ENCODE measurements at places on chromosomes 4 and X. TPM values are rescaled to one million over a fixed set of nuclear protein-coding genes. Genes with fewer than 3 reads are reported as not detected.

GRCh38 chr4:8039290-8039689 is 99.6 kb upstream of the AFAP1 start:
- no peaks in the 10 kb centered on the region for H3K4me1 ChIP-seq
- no peaks in the 10 kb centered on the region for H3K27me3 ChIP-seq
- H3K36me3 ChIP-seq, result no peaks in the 10 kb centered on the region
- no peak for DNase-seq
- H3K4me3 ChIP-seq, result no peak overlapping the region

The MAGEA12 gene
- total RNA-seq, result not detected

DNA sequence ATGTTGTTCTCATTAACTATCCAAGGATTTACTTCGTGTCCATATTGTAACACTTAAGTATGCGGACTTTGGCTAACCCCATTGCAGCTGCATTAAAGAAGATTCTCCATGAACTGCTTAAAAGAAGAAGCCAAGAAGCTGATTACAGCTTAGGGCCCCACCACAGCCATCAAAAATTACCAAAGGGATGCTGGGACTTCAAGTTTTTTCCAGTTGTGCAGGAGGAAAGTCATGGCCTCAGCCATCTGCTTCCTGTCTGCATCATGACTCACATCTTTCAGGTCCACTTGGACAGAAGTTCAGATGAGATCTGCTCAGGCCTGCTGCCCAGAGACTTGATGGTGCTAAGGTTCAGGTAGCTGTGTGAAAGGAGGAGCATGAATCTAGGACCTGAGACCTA is 38.8 kb upstream of the CAPN6 start:
- H3K36me3 ChIP-seq, result no peaks in the 10 kb centered on the region
- DNase-seq, result no peak
- peaks cover 10% of the 10 kb centered on the region for H3K27me3 ChIP-seq
- H3K4me3 ChIP-seq, result no peak overlapping the region
- no peaks in the 10 kb centered on the region for H3K4me1 ChIP-seq
- H3K27ac ChIP-seq, result no peak overlapping the region

DNA sequence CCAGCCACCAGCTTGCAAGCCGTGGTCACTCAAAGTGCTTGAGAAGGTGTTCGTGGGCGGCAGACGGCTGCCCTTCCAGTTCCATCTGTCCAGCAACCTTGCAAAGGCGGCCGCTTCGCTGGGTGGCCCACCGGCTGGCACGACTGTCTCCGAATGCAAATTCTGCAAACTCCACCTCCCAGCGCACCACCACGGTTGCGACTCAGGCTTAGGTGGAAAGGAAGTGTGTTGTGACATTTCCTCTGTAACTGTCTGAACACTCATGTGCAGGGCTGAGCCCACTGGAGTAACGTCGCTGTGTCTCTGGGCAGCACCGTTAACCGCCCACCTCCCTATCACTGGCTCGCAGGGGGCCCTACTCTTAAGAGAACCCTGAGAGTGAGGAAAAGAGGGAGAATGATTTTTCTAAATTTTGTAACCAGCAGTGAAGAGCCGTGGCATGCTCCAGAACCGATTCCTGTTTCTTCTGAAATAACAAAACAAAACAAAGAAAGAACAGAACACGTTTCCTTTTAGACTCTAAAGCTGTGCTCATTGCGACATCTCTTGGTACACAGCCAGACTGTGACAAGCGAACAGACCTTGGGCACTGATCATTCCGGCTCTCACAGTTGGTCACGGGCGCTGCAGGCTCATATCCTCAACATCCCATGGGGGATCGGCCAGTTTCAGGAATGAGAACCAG is at the start of gene P2RY8:
P2RY8 (minus strand) TSS at position 155 of the 685 bp plus-strand sequence. CDS start 70,627 bp downstream, outside the sequence.
- peak within 1 kb of the TSS; percentile 4 for H3K4me3 ChIP-seq
- H3K4me1 ChIP-seq, result no peaks in the 10 kb centered on the region
- peak; percentile 52 for DNase-seq
- no peaks in the 10 kb centered on the region for H3K27me3 ChIP-seq
- H3K36me3 ChIP-seq, result no peaks in the 10 kb centered on the region

DNA sequence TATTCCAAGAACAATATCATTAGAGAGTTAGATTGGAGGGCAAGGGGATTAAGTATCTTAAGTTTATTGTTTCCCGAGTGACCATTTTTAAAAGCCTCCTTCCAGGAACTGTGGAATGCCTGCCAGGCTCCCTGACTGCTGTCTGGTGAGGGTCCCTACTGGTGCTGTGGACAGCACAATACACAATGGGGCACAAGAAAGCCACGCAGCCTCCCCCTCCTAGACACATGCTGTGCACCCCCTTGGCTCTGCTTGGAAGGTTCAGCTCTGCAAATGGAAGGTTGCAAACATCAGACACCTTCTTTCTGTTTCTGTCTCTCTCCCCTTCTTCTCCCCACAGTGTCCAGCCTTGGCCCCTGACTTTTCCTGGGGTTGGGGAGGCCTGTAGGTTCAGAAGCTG is 153.2 kb downstream of the SHROOM3 start:
- no peak for DNase-seq
- no peak overlapping the region for H3K4me3 ChIP-seq
- H3K27ac ChIP-seq, result no peak overlapping the region
- H3K36me3 ChIP-seq, result no peaks in the 10 kb centered on the region
- no peaks in the 10 kb centered on the region for H3K4me1 ChIP-seq

GRCh38 chr4:107843391-107843790 is 18.7 kb downstream of the SGMS2 start:
- H3K4me3 ChIP-seq, result no peak overlapping the region
- H3K4me1 ChIP-seq, result no peaks in the 10 kb centered on the region
- H3K36me3 ChIP-seq, result no peaks in the 10 kb centered on the region
- no peak for DNase-seq
- H3K27me3 ChIP-seq, result no peaks in the 10 kb centered on the region

DNA sequence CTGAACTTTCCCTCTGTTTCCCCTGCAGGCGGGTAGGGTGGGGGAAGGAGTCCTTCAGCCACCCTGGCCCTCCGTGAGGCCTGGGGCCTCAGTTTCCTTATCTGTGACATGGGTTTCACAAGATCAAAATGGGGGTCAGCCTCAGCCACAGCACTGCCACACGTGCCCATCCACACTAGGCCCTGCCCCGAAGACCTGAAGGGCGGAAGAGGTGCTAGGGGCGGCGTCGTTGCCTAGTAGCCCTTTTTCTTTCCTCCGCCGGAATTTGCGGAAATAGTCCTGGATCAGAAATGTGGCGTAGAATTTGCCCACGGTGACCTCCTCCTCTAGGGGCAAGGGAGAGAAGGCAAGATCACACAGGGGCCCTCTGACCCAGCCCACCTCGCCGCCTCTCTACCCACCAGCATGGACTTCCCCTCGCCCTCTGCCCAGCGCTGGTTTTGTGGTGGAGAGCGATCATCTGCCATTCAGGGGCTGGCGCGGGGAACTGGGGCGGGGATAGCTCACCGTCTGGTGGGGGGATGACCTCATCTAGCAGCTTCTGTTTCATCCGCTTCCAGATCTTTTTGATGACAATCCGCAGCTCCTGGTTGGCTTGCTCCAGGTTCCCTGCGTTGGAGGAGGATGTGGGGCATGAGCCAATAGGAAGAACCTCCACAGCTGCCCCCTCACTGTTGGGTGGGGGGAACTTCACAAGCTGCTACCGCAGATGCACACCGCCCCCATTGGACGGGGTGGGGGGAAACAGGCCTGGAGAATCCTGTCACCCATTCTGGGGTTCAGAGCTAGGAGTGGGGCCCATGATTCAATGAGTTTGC is 9.7 kb upstream of the SYP start:
- H3K27me3 ChIP-seq, result no peaks in the 10 kb centered on the region
- no peaks in the 10 kb centered on the region for H3K36me3 ChIP-seq
- no peak overlapping the region for H3K4me3 ChIP-seq
- no peak for DNase-seq

- no peak overlapping the region for H3K27ac ChIP-seq
- no peaks in the 10 kb centered on the region for H3K4me1 ChIP-seq
- DNase-seq, result no peak
- H3K36me3 ChIP-seq, result no peaks in the 10 kb centered on the region
- no peaks in the 10 kb centered on the region for H3K27me3 ChIP-seq
These were observed 229.9 kb upstream of the PITX2 start for GRCh38 chr4:110852793-110853192.

GRCh38 chrX:86192827-86193226 is 44.6 kb downstream of the DACH2 start:
- H3K27ac ChIP-seq, result no peak overlapping the region
- no peak for DNase-seq
- H3K4me1 ChIP-seq, result no peaks in the 10 kb centered on the region
- H3K4me3 ChIP-seq, result no peak overlapping the region
- H3K27me3 ChIP-seq, result no peaks in the 10 kb centered on the region

DNA sequence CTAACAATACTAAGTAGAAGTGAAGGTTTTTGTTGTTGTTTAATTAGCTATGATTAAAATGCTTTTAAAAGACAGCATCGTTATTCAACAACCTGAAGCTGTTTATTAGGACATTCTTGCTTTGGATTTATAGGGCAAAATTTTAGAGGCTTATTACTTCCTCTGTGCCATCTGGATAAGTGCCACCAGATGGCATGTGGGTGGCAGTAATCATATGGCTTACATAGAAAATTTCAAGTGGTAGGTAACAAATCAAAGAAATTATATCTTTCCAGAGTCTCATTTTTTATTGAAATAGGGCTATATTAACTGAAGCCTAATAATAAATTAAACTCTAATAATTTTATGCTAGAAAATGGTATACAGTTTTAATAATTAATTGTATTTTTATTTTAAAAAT is 83.3 kb upstream of the HTR2C start:
- no peak overlapping the region for H3K4me3 ChIP-seq
- H3K4me1 ChIP-seq, result no peaks in the 10 kb centered on the region
- no peak for DNase-seq
- H3K36me3 ChIP-seq, result no peaks in the 10 kb centered on the region

DNA sequence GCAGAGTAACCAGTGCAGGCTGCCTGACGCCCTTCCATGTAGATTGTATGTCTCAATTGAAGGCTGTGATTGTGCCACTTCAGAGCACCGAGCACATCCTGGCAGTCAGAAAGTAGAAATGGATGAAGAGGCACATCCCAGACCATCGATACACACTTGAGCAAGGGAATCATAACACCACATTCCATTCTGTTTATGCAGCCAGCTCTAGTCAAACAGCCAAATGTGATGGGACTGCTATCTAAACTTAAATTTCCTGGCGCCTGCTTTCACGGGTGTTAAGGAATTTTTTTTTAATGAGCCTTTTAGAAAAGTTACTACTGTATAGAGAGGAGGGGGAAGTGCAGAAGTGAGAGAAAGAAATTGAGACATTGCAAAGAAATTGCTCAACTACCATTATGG is 84.4 kb downstream of the PPARGC1A start:
- H3K27ac ChIP-seq, result no peak overlapping the region
- H3K4me3 ChIP-seq, result no peak overlapping the region
- no peak for DNase-seq
- H3K4me1 ChIP-seq, result no peaks in the 10 kb centered on the region
- no peaks in the 10 kb centered on the region for H3K36me3 ChIP-seq
- H3K27me3 ChIP-seq, result no peaks in the 10 kb centered on the region

The WDFY3 gene
- 58.5 TPM for total RNA-seq

GRCh38 chr4:125702406-125702805 is 387.7 kb downstream of the FAT4 start:
- no peak for DNase-seq
- no peak overlapping the region for H3K4me3 ChIP-seq
- no peak overlapping the region for H3K27ac ChIP-seq
- peaks cover 3% of the 10 kb centered on the region for H3K27me3 ChIP-seq
- H3K36me3 ChIP-seq, result no peaks in the 10 kb centered on the region

GRCh38 chrX:139290310-139290709 is 240.2 kb upstream of the F9 start:
- no peaks in the 10 kb centered on the region for H3K36me3 ChIP-seq
- no peak for DNase-seq
- no peak overlapping the region for H3K4me3 ChIP-seq

DNA sequence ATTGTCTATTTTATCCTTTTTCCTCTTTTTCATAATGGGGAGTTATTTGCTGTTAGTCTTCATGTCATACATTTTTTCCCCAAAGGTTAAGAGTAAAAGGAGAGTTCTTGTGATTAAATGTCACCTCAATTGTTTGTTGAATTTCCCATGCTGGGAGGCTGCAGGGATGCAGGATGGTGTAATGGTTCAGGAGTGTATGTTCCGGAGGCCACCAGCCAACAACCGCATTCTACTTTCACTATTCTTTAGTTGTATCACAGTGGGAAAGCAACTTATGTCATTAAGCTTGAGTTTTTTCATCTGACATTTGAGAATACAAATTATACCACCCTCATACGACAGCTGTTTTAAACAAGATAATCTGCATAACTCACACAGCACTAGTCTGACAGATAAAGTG is 15.4 kb downstream of the AFP start:
- H3K36me3 ChIP-seq, result no peaks in the 10 kb centered on the region
- H3K4me1 ChIP-seq, result no peaks in the 10 kb centered on the region
- no peak for DNase-seq

DNA sequence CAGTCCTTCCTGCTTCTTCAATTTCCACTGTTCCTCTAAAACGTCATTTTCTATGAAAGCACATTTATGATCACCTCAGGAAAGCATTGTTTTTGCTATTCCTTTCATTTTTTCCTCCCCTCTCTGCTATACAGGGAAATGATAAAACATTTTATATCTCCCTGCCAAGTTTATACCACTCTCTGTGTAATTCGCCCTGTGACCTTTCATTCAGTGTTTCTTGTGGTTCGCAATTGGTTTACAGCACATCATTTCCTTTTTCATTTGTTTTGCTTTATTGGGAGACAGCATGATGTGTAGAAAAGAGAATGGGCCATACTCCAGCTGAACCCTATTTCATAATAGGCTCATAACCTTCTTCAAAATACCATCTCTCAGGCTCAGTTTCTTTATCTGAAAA is 99.9 kb upstream of the RAPGEF2 start:
- H3K4me1 ChIP-seq, result no peaks in the 10 kb centered on the region
- H3K27me3 ChIP-seq, result no peaks in the 10 kb centered on the region
- no peaks in the 10 kb centered on the region for H3K36me3 ChIP-seq

The SSX3 gene
- total RNA-seq, result not detected

The ATRX gene
- 71.5 TPM for total RNA-seq

- no peaks in the 10 kb centered on the region for H3K27me3 ChIP-seq
- DNase-seq, result no peak
- no peak overlapping the region for H3K27ac ChIP-seq
- no peaks in the 10 kb centered on the region for H3K4me1 ChIP-seq
- H3K4me3 ChIP-seq, result no peak overlapping the region
These were observed 14.2 kb downstream of the ATOH1 start for GRCh38 chr4:93842601-93843252.

The TCEAL5 gene
- 6.5 TPM for total RNA-seq

- H3K4me1 ChIP-seq, result no peaks in the 10 kb centered on the region
- no peak overlapping the region for H3K27ac ChIP-seq
- H3K4me3 ChIP-seq, result no peak overlapping the region
- DNase-seq, result no peak
- H3K36me3 ChIP-seq, result no peaks in the 10 kb centered on the region
These were observed 263.2 kb upstream of the ITM2A start for GRCh38 chrX:79630033-79631009.
